ENCODE measurements at places on chromosomes 1 and 21.

DNA sequence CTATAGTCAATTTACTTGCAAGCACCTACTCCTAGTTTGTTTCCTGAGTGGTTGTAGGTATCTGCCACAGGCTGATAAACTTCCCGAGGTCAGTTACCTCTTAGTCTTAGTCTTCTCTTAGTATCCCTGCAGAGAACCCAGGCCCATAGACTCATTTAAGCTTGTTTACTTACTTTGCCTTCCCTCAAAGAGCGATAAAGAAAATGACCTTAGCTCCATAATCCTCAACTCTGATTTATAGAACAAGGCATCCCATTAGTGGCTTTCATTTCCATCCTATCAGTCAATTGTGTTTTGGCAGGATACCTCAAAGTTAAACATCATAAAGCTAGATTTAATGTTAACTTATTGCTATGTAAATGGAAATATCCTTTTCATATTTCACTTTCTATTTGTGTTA lies 119.7 kb downstream of the UCHL5 start:
- no peak for DNase-seq

DNA sequence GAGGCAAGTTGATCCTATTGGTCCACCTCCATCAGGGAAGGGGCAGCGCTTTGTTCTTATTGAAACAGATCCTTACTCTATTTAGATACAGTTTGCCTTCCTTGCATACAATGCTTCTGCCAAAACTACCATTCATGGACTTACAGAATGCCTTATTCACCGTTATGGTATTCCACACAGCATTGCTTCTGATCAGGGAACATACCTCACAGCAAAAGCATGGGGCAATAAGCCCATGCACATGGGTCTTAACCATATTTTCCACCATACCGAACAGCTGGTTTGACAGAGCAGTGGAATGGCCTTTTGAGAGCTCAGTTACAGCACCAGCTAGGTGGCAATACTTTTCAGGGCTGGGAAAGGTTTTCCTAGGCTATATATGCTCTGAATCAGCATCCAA lies 544.8 kb upstream of the ADGRL4 start:
- DNase-seq: no peak

DNA sequence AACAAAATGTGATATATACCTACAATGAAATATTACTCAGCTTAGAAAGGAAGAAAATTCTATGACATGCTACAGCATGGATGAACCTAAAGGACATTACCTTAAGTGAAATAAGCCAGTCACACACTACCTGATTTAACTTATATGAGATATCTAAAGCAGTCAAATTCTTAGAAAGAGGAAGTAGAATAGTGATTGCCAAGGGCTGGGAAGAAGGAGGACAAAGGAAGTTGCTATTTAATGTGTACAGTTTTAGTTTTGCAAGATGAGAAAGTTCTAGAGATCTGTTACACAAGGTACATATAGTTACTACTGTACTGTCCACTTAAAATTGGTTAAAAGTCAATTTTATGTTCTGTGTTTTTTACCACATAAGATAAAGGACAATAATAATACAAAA lies 87.5 kb upstream of the KCTD3 start:
- no peak for DNase-seq

DNA sequence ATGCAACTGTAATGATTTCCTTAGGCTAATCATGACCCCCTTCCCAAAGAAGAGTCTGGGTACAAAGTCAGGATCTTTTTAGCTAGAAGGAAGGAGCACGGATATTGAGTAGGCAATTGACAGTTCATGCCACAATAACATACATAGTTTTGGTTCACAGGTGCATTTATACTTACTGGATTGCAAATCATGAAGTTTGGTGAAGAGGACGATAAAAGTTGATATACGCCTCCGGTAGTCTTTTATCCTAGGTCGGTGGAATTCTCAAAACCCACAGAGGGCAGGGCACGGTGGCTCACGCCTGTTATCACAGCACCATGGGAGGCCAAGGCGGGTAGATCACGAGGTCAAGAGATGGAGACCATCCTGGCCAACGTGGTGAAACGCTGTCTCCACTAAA lies 265.4 kb upstream of the PRMT6 start:
- DNase-seq: no peak

DNA sequence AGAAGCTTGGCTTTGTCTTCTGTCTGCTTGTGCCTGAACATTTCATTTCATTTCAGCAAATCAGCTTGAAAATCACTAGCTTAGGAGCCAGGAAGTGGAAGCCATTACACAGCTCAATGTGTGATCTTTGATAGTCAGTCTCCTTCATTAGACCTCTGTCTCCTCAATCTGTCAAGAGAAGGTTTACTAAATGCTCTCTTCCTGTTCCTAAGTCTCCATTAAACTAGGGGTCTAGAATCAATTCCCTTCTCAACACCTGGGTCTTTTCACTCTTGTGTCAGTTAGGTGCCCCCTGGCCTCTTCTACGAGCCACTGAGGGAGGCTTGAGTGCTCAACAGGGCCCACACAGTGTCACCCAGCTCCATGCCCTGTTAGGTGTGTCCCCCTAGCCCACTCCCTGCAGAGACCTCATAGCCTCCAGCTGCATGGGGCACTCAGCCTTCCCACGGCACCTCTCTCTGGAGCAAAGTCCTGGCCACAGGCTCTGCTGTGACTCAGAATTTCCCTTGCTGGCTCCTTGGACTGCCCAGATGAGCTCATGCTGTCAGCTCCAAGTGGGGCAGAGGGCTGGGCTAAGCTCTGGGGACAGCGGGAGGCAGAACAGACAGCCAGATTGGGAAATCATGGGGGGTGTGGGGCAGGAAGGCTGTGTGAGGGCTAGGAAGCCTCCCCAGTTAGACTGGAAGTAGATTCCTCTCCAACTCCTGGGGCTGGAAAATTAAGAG lies 115.7 kb upstream of the IPO9 start:
- DNase-seq: no peak

- no peak for DNase-seq
Measured at GRCh38 chr1:158799689-158800088, 18.7 kb upstream of the OR6N2 start.

DNA sequence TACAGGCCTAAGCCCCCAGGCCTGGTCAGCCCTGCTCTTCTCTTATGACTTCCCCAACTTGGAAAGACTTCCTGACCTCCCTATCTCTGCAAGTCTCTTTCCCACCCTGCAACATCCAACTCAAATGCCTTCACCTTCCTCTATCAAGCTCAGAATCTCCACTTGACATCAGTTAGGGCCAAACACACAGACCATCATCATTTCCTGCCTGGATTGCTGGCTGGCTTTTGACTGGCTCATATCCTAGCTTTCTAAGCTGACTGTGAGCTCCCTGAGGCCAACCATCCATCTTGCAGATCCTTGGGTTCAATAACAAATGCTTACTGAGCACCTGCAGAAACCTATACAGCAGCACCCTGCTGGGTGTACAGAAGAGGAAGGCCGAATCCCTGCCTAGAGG lies 137.3 kb upstream of the EDN2 start:
- DNase-seq: no peak

DNA sequence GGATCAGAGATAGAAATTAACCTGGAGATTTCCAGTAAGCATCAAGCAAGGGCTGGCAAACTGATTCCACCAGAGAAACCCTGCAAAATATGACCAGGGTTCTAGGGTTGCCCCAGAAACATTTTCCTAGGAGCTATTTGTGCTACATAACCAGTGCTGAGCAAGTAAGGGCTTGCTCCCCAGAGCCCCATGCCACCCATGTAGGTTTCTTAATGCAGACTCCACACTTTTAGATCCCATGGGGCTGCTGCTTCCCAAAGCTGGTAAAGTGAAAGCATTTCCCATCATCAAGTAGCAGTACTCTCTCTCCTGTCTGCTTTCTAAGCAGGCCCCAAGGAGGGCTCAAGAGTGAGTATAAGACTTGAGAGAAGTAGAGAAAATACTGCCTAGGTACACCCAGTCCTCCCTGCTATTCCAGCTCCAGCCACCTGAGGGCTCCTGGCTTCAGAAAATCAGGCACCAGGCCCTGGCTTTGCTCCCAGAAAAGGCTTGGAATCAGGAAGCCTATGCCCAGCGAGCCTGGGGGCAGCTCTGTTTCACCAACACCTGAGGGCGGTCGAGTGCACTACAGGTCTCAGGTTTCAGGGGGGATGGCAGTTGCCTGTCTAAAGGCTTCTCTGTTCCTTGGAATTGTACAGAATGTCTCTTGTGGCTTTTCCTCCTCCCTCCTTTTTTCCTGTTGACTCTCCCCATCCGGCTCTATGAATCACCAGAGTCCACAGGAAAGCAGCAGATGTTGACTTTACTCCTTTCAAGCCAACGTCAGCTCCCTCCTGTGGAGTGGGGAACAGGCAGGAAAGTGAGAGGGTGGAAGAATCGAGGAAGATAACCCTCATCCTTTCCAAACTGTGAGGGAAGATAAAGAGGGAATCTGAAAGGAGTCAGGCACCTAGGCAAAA lies 6.2 kb upstream of the ANKRD35 start:
- DNase-seq: peak; percentile 100

- DNase-seq: no peak
Measured at GRCh38 chr21:35697321-35697808, 363.0 kb downstream of the SETD4 start.

DNA sequence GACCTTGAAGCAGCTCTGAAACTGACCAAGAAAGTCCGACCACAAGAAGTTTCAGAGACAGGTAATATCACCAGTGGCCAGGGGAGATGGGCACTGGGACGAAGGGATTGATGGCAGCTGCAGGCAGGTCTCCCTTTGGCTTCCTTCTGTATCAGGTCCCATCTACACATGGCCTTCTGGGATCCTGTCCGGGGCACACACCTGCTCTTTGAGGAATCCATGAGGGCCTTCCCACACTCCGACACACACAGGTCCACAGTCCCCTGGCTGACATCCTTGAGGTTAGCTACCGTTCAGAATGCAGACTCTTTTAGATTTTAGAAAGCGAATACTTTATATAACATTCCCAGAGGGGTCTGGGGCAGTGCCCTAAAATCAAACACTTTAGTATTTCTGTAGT lies 26.5 kb upstream of the TMEM125 start:
- DNase-seq: no peak

DNA sequence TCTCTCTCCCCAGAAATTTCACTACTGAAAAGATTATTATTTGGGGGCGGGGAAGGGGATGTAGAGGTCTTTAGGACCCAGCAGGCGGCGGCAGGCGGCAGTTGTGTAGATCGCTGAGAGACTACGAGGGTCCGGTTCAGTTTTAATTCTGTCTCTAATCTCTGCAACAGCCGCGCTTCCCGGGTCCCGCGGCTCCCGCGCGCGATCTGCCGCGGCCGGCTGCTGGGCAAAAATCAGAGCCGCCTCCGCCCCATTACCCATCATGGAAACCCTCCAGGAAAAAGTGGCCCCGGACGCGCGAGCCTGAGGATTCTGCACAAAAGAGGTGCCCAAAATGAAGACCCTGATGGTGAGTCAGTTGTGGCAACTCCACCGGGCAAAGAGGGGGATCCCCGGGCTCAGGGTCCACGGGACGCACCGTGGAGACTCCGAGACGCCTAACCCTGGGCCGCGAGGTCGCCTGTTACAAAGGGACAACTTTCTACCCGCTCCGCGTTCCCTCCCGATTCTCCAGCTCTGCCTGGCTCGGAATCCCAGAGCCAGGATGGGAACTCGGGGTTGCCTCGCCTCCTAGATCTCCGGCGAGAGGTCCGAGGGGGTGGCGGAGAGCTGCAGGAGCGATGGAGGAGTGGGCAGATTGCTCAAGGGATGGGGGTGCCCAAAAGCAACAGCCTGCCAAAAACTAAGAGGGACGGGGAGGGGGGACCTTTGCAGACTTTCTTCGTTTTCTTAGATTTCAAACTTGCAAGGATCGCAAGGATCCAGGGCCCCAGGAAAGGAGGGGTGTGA lies at the start of gene ST6GALNAC5:
TSS of gene ST6GALNAC5 (plus strand) at position 139 of the 789 bp plus-strand sequence.
- DNase-seq: peak; percentile 22

- no peak for DNase-seq
Measured at GRCh38 chr1:21946836-21947587, 9.9 kb upstream of the HSPG2 start.

DNA sequence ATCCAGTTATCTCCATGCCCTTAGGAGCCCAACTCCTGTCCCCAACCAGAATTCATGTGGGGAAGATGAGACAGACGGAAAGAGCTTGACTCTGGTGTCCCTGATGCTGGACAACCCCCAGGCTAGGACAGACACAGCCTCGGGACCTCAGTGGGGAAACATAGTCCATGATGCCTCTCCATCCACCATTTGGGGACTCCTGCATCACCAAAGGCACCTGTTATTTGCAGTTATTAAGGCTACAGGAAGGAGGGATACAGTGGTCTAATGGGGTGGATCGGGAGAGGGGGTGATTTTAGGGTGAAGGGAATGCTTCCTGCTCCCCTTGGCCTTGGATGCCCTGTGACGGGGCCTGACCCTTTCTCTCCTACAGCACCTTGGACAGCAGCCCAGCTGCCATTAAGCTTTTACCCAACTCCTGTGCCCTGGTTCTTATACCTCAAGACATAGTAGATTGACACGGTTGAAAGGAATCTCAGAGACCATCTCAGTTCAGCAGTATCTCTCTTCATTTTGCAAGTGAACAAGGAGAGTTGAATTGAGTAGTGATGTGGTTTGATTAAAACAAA lies 111.6 kb downstream of the MATN1 start:
- peak; percentile 2 for DNase-seq

- no peak for DNase-seq
Measured at GRCh38 chr1:91455896-91456295, 44.8 kb upstream of the CDC7 start.

GRCh38 chr1:201751872-201752271 lies 77.1 kb upstream of the IPO9 start:
- DNase-seq: no peak

DNA sequence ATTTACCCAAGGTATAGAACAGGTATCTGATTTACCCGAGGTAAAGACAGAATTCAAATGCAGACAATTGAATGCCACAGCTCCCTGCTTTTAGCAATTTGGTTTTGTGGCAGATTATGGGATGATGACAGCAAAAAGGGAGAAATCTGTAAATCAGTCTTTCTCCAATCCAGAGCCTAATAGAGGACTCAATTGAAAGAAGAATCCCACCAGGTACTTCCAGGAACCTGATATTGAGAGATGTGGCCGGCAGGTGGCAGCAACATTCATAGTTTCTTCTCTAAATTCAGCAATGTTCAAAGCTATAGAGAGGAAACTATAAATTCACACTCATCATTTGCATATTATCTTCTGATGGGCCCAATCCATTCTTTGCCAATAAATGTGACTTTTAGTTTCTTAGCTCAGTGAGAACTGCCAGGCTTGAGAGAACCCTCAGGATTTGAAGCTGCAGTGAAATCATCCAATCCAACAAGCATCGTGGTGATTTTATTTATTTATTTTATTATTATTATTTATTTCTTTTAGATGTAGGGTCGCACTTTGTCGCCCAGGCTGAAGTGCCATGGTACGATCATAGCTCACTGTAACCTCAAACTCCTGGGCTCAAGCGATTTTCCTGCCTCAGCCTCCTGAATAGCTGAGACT lies 9.8 kb upstream of the PHACTR4 start:
- no peak for DNase-seq

- DNase-seq: no peak
Measured at GRCh38 chr1:230509281-230509977, 83.3 kb upstream of the PGBD5 start.

- no peak for DNase-seq
Measured at GRCh38 chr1:41670217-41670957, 185.9 kb upstream of the EDN2 start.

Data from T47D (cell line).